ENCODE measurements at places on chromosomes 13 and 19.

DNA sequence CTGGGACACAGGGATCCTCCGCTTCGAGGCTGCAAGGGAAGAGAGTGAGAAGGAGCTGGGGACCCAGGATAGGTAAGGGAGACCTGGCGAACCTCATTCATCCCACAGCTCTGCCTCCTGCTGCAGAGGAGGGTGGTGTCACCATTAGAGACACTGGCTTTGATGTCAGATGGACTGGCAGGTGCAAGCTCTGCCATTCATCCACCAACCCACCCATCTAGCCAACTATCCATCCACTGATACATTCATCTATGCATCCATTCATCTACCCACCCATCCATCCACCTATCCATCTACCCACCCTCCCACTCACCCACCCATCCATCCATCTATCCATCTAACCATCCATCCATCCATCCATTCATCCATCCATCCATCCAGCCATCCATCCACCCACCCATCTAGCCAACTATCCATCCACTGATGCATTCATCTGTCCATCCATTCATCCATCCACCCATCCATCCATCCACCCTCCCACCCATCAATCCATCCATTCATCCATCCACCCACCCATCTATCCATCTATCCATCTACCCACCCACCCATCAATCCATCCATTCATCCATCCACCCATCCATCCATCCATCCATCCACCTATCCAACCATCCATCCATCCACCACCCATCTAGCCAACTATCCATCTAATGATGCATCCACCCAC, 5.7 kb downstream of the C19orf33 start:
- DNase-seq = no peak

GRCh38 chr13:20387441-20387971, 138.2 kb downstream of the CRYL1 start:
- DNase-seq = no peak

DNA sequence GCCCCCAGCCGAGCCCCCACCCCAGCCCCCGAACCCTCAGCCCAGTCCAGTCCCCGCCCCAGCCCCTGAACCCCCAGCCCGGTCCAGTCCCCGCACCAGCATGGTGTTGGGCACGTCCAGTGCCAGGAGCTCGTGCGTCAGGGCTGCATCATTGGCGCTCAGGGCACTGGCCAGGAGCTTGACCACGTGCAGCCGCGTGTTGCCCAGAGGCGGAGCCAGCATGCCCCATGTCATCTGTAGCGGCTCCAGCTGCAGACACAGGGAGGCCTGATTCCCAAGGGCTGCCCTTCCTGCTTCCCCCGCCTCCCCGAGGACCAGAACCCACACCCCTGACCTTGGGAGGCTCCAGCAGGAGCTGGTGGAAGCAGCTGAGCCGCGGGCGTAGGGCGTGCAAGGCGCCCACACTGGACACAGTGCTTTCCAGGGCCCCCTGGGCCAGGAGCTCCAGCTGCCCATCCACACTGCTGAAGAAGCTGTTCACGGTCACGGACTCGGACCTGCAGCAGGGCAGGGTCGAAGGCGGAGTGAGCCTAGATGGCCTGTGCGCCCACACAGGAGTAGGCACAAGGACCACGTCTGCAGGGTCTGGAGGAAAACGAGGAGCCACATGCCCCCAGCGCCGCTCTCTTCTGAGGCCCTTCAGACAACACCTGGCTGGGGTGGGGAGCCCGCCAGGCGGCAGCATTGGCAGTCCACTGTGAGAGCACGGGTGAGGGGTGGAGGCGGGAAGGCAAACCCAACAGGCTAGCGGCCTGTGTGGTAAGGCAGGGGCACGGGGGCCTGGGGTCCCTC, 12.8 kb upstream of the TMEM86B start:
- DNase-seq = no peak

- no peak for DNase-seq
These were observed 833.0 kb downstream of the EFNB2 start for GRCh38 chr13:105702441-105702840.

All from stimulated activated CD4-positive, alpha-beta T cell treated with anti-CD3 and anti-CD28 coated beads, Interleukin-4, amount 100 ng/mL, for 48 hours (primary cell).